ENCODE measurements at places on chromosomes 7 and 10.

GRCh38 chr7:48084727-48085432, 4.2 kb upstream of the UPP1 start:
- peak; percentile 93 for DNase-seq

- DNase-seq = no peak
These were observed 546.0 kb upstream of the FZD8 start for GRCh38 chr10:36188080-36188453.

DNA sequence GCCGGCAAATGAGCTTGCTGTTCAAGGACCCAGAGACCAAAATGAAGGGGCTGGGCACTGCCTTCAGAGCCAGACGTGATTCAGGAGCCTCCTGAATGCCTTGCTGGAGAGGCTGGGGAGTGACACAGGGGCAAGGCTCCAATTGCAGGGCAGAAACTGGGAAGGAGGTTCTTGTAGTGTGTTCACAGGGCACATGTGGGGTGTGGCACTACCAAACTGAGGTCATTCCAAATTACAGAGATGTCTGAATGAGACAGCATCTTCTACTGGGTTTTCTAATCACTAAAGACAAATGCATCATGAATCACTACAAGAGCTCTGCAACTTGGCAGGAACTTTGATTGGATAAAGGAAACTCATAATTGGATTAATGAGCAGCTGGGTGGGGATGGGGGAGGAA, 17.8 kb downstream of the CRTAC1 start:
- no peak for DNase-seq

DNA sequence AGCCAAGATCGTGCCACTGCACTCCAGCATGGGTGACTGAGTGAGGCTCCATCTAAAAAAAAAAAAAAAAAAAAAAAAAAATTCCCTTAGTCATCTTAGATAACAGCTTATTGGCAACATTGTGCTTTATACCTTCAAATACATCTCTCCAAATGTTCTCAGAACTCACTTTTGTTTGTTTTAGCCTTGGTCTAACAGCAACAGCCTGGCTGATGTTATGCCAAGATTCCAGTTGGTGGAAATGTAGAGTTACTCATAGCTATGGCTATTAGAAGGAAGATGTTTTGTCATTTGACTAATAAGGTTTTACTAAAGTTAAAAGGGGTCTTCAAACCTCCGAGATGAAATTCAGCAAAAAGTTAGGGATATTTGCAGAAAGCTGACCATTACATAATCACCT, 481.4 kb downstream of the NEBL start:
- DNase-seq = no peak

- no peak for DNase-seq
These were observed 155.3 kb upstream of the AKR1E2 start for GRCh38 chr10:4670737-4671136.

- DNase-seq = no peak
These were observed 65.3 kb upstream of the MDFIC start for GRCh38 chr7:114856625-114857024.

- no peak for DNase-seq
These were observed 214.7 kb downstream of the FRMD4A start for GRCh38 chr10:14116021-14116420.

GRCh38 chr7:26663874-26664273, 200.5 kb downstream of the SKAP2 start:
- DNase-seq = no peak

GRCh38 chr7:19491821-19492452, 216.9 kb downstream of the POLR1F start:
- peak; percentile 4 for DNase-seq

DNA sequence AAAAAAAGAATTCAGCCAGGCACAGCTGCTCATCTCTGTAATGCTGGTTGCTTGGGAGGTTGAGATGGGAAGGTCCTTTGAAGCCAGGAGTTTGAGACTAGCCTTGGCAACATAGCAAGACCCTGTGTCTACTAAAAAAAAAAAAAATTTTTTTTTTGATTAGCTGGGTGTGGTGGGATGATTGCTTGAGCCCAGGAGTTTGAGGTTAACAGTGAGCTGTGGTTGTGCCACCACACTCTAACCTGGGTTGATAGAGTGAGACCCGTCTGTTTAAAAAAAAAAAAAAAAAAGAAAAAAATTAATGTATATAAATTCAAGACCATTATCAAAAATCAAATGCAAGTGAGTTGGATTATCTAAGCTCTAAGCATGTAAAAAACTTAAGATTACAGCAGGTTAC, 5.7 kb downstream of the WAC start:
- no peak for DNase-seq

DNA sequence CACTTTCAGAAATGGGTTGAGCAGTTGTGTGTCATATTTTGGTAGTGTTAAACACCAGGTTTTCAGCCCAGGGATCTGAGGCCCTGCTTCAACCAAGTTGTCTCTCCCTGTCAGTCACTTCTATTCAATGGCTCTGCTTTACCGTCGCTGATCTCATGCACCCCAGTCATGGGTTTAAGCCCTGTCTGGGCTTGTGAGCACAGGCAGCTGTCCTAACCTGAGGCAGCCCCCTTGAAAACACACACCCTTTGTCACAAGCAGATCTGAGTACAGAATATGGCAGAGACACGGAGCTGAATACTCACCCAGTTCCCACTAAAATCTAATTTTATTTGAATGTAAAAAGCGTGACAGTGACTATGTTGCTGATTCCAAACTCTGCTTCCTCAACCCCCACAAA, 110.6 kb upstream of the GLI3 start:
- no peak for DNase-seq

- DNase-seq = no peak
These were observed 41.8 kb upstream of the STEAP1B start for GRCh38 chr7:22541789-22542188.

DNA sequence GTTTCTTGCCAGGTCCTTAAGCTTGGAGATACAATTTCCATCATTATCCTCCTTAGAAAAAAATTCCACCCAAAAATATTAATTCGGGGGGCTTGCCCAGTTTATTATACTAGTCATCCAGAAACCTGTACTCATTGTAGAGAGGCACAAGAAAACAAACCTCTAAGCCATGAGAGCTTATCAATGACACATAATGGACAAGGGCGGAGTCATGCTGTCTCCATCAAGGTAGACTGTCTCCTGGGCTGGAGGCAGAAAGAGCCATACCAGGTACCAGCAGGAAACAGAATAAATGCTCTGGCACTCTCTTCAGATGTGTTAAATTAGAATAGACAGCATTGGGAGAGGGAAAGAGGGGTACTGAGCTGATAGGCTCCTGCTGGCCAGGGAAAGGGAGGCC, 69.8 kb upstream of the GSDME start:
- no peak for DNase-seq

- no peak for DNase-seq
These were observed 65.6 kb downstream of the PKD1L1 start for GRCh38 chr7:47882635-47883034.

GRCh38 chr10:53700278-53700677, 927.7 kb upstream of the MBL2 start:
- no peak for DNase-seq

DNA sequence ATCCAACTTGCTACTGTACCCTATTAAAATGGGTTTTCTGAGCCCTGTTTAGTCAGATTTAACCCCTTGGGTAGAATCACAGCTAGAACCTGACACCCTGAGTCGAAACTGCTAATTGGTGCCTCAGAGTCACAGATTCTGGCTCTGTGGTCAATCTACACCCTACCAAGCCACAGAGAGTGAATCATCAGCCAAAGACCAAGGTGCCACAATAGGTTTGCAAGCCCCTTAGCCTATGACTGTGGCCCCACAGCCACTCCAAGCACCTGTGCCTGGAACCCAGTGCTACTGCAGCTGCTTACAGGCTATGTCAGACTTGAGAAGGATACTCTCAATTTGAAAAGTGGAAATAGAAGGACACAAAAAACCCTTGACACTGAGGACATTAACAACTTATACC, 202.8 kb upstream of the KCND2 start:
- no peak for DNase-seq

DNA sequence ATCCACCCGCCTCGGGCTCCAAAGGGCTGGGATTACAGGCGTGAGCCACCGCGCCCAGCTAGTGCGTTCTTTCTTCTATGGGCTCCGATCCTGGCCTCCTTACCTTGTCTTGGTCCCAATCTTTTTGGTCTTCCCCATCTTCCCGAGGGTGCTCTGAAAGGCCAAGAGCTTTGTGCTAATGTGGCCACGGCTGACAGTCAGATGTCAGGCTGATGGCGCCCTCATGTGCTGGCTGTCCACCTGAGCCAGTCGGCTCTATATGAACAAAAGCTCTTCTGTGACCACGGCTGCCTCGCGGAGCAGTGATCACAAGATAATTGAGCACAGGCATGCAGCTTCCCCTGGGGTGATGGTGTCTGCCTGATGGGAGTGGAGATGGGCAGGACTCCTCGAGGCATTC, 11.0 kb upstream of the AHCYL2 start:
- no peak for DNase-seq

DNA sequence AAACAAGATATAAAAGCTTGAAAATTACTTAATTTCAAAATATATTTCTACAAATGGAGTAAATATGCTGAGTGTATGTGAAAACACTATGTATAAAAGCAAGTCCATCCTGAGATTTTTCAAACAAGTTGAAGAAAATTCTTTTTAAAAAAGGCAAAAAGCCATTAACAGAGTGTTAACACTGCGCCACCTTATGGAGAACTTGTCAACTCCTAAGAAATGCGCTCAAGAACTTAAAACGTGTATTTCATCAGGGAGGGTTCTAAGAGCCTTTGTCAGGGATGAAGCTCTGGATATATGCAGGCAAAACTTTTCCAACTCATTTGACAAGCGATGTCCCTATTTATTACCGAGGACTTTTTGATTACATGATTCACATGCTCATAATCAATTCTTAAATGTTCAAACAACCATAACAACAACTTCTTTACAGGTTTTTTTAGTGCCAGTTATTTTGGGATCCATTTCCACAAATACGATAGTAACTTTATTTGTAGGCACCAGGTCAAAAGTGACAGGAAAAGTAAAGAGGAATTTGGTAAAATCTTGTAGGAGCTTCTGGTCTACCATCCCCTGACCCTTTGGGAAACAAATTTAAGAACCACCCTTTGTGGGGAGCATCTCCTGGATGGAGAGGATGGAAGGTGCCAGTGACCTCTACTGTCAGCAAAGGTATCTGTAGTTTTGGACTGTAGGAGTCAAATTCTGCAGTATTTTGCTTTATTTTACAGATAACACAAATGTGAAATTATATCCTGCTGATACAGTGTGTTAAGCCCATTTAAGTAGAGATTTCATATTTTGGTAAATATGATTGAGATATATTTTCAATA, 23.2 kb downstream of the CALCR start:
- DNase-seq = peak; percentile 12

- no peak for DNase-seq
These were observed 30.3 kb downstream of the HECW1 start for GRCh38 chr7:43142703-43143102.

DNA sequence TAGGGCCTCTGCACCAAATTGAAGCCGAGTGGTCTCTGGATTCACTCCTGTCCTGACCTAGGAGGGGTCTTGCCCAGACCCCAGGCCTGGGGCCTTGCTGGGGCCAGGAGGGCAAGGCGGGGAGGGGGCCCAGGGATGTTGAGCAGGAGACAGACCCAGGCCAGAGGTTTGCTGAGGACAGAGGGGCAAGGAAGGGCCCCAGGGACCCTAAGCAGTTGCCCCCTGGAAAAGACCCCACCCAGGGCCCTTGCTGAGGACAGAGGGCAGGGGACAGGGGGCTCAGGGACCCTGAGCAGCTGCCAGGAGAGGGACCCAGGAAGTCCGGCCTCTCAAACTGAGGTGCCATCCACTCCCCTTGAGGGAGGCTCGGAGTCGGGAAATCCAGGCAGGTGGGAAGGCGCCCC, 32.7 kb downstream of the FOXL3 start:
- no peak for DNase-seq

DNA sequence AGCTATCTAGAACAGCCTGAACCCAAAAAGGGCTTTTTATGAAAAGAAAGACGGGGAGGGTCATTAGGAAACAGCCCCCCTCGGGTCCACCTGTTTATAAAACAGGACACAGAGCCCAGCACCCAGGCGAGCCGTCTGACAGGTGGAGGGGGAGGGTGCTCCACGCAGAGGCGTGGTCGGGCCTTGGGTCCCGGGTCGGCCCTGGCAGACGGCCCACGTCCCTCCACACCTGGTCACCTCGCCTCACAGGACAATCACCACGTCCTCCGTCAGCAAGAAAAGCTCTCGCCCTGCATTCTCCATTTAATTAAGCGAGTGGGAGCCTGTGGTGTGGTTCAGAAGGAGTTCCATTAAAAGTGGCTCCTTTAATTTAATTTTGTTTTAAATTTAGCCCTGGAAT, 42.3 kb upstream of the FOXL3 start:
- no peak for DNase-seq

- peak; percentile 25 for DNase-seq
These were observed 66.9 kb upstream of the AFAP1L2 start for GRCh38 chr10:114470956-114471905.

DNA sequence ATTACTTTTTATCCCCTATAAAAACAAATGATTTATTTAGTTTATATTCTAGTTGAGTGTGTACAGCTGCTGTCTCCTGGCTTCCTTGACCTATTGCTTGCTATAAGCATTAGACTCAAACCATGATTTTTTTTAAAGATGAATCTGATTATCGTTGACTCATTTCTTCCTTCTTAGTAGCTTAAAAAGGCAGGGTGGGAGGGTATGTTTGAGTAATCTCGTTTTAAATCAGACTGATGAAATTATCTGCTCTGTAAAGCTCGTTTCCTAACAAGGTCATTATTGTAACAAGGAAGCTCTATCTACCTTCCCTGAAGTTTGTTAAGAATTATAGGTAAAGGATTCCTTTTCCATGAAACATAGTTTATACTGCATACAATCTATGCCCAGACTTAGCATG, 276.3 kb upstream of the KCND2 start:
- DNase-seq = no peak

GRCh38 chr7:28228396-28228795, 47.8 kb upstream of the JAZF1 start:
- no peak for DNase-seq

GRCh38 chr10:6781133-6781770, 201.2 kb upstream of the PRKCQ start:
- DNase-seq = no peak

- peak; percentile 47 for DNase-seq
These were observed 234.7 kb downstream of the GFRA1 start for GRCh38 chr10:116038259-116038658.

DNA sequence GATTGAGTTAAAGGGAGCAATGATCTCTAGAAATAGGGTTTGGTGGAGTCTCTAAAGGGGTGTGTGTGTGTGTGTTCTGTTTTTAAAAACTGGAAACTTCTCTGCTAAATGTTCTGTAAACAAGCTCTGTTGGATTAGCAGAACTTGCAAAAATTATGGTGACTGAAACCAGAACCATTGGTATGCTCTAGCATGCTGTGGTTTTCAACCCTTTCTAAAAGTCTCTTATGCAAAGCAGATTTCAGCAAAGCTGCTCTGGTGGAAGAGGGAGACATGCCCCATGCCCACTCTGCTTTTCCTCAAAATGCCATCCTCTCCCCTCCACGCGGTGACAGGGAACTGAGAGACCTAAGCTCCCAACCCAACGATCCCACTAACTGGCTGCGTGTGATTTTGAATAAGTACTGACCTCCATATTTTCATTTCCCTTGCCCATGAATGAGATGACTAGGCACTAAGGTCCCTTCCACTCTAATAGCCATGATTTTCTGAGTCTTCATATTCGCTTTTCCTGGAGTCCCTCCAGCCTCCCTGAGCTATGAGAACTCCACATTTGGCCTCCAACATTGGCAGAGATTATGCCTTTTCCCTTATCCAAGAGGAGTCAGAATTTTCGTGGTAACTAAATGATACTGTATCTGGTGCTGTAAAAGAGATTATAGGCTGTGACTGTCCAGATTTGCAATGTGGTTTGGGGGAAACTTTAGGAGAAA, 117.3 kb upstream of the PALS2 start:
- DNase-seq = no peak

GRCh38 chr10:102418622-102419268, at the start of gene PSD:
TSS of gene PSD (minus strand) at chr10:102418785. CDS start at chr10:102417038, 1,747 bp downstream.
- no peak for DNase-seq

Measured in AG09319 (cell line).